Stimulated activated CD8-positive, alpha-beta memory T cell treated with anti-CD3 and anti-CD28 coated beads, Interleukin-4, amount 100 ng/mL, for 1 hour (primary cell): ENCODE measurements at places on chromosomes 11 and 22.

DNA sequence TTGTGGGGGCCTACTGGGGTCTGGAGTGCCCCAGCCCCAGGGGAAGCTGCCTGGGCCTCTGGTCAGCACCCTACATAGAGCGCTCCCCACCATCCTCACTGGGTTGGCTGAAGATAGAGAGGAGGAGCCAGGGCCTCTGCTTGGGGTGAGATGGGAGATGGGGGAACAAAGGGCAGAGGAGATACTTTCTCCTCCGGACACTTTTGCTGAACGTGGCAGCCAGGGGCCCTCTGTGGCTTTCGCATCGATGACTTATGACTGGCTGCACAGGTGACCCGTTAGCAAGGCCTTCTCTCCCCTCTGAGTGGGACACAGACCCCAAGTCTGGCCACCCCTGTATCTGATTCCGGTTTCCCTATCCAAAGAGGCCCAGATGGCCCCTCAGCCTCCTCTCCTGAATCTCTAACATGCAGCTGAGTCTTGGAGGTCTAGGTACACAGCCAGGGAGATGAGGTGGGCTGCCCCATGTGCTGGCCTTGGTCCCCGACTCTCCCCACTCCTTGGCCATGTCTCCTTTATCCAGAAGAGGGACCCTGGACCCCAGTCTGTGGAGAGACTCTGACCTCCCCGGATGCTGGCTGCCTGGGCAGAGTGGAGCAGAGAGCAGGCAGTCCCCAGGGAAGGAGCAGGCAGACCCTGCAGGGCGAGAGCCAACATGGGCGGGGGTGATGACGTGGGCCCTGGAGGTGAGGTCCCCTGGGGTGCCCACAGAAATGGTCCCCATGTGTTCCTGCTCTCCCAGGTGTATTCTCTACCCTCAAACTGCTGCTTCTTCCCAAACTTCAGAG, 59.3 kb upstream of the NECTIN1 start:
- DNase-seq, result no peak

DNA sequence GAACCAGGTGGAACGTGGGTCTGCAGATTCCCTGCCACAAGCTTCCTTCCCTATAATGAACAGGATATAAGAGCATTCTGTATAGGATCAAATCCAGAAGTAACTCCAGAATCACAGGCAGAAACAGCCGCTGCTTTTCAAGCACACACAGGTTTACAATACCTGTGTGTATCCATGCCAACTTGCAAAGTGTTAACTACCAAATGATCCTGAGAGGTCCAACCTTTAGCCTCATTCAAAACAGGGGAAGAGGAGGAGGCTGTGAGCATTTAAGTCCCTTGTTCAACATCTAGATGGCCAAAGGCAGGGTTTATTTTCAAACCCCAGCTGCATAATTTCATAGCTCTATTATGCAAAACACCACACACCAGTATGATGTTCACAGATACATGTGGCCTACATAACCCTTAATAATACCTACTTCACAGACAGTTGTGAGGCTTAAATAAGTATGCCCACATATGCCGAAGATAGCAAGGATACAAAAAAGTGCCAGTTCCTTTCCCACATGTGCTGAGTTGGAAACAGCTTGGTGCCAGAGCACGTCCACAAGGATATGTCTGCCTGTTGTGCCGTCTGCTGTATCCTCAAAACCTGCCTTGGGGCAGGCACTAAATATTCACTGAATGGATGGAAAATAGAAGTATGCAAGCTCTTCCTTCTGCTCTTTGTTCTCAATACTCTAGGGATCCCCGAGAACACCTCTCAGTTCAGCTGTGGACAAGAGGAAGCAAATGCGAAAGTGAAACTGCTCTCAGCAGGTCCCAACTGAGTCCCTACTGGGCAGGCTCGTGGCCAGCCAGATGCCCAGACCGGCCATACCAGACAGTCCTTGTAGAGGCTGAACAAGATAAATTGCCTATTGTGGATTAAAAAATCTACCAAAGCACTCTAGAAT, 66.8 kb downstream of the LARGE1 start:
- no peak for DNase-seq

DNA sequence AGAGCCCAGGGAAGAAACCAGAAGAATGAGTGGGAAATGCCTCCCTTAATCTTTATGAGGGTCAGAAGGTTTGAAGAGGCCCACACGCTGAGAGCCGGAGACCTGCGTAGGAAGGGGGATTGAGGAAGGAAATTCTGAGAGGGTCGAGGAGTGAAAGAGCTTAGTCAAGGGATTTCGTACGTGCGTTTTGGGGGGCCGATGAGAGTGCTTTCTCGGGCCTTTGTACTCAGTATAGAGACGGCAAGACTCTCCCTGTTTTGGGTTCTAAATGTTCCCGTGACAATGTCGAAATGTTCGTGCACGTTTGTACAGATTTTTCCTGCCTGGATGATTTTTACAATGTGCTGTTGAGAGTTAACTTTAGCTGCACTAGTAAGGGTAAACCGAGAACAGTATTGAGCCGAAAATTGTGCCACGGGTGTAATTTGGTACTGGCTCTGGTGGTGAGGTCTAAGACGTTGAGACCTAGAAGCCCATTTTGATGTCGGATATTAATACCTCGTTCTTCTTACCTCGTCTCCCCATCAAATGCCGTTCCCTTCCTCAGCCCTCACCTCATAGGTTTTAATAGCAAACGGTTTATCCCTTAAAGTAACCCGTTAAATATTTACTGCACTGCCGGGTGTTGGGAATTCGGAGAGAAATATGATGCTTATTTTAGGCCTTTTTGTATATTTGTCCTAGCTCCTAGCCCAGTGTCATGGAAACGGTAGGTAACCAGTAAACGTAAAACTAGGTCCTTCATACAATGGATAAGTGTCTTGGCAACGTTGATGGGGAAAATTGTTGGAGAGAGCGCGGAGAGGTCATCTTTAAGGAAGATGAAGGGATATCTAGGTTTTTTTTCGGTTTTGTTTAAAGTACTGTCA, 734 bp downstream of the C11orf58 start:
- DNase-seq, result no peak

GRCh38 chr11:42337786-42338455, 878.5 kb upstream of the LRRC4C start:
- DNase-seq, result no peak

GRCh38 chr11:73810637-73811036, 23.0 kb downstream of the MRPL48 start:
- no peak for DNase-seq

GRCh38 chr11:68825571-68825970, 16.1 kb downstream of the CPT1A start:
- DNase-seq, result peak; percentile 49

GRCh38 chr11:130071211-130071712, 1.6 kb downstream of the APLP2 start:
- no peak for DNase-seq

DNA sequence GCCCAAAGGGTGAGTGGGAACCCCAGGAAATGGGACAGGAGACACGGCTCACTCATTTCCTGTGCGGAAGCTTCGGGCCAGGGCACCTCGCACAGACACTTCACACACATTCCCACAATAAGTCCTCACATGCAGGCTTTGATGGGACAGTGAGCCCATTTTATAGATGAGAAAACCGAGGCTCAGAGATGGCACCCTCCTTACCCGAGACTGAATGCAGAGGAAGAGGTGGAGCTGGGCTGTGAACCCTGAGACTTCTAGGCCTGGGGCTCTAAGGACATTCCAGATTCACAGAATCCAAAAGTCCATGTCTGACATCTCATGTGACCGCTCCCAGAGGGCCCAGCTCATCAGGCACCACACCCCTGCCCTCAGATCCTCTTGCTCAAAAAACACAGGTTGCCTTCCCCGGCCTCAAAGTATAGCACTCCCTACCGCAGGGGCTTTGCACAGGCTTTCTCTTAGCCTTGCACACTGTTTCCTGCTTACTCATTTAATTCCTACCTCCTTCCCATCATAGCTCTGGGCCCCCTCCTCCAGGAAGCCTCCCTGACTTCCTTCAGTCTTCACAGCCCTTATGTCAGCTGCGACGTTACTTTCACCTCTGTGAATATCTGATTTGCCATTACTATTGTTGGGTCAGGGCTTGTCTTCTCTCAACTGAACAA, 57.1 kb upstream of the TCF20 start:
- no peak for DNase-seq

DNA sequence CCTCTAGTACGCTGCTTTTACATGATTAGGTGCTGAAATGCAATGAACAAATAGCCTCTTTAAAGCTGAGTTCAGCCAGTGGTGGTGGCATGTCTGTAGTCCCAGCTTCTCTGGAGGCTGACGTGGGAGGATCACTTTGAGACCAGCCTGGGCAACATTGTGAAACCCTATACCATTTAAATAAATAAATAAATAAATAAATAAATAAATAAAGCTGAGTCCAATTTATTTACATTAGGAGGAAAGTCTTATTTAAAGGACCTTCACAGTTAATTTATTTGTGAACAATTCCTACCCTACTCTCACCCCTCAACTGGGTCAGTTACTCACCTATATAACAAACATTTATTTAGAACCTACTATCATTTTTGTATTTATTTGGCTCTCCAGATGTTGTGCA, 4.8 kb upstream of the CHRDL2 start:
- no peak for DNase-seq

GRCh38 chr11:5036669-5037068, 9.7 kb upstream of the OR52J3 start:
- no peak for DNase-seq

DNA sequence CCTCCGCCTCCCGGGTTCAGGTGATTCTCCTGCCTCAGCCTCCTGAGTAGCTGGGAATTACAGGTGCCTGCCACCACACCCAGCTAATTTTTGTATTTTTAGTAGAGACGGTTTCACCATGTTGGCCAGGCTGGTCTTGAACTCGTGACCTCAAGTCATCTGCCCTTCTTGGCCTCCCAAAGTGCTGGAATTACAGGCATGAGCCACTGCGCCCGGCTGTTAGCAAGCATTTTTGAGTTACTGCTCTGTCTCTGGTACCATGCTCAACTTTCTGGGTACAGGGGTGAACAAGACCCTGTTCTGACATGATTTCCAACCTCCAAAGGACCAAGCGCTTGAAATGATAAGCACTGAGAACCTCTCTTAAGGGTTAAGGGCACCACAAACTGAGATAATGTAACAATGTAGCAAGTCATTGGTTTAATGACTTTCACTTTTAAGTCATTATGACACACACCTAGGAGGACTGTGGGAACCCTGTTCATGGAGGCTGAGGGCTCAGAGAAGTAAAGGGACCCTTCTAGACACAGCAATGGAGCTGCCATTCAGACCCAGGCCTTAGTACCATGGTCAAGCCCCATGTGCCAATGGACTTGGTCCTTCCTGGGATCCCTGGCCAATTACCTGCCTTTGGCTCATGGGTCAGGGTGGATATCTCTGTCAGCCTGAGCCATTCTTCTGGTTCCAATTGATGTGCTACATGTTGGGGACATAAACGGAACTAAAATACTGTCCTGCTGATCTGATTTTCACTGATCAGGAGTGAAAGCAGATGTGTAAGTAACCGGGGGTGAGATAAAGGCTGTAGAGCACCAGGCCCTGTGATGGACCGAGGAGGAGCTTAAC, 11.6 kb downstream of the SLC3A2 start:
- no peak for DNase-seq

GRCh38 chr22:49453771-49454170, 373.9 kb downstream of the BRD1 start:
- no peak for DNase-seq

DNA sequence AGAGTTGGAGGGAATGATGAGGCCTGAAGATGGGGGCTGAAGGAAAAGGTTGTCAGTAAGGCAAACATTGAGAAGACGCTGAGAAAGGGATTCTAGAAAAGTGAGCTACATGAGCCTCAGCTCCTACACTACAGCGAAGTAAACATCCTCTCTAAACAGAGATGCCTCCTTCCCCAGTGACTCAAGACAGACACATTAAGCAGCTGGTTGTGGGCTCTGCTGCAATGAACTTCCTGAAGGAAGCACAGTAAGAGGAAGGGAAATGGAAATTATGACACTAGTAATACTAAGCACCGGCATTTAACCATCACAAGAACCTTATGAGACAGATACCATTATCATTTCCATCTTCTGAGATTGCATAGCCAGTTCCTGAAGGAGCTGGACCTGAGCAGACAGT, 190.5 kb downstream of the C11orf87 start:
- no peak for DNase-seq

- DNase-seq, result no peak
Measured at GRCh38 chr11:134333312-134333711, 1.5 kb downstream of the GLB1L2 start.

DNA sequence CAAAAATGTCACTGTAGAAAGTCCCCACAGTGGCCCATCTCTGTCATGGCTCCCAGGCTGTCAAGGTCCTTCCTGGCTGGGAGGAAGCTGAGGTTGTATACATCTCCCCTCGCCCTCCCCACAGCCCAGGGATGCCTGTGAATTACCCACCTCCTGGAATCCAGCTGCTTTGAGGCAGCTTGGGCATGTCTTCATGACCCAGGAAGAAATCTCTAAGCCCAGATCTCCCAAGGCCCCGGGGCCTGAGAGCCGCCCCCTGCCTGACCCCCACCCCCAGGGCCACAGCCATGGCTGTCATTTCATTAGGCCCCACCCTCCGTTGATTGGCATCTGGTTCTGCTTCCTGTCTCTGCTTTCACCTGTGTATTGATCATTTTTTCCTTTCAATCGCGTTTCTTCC, 207.5 kb downstream of the TBC1D22A start:
- DNase-seq, result no peak

DNA sequence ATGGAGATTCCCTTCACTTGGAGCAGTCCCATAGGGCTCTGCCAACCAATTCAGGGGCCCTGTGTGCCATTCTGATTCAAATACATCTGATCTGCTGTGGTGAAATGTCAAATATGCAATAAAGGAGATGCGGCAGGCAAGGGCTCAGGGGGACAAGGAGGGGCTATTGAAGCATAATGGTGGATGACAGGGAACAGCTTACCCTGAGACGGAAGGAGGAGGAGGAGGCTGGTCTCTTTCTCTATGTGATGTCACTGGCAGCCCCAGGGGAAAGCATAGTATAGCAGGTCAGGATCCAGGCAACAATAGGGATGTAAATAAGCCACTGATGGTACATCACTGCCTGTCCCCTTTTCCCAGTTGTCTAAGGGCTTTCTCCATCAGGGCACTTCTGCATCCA, 350.9 kb upstream of the SYN3 start:
- DNase-seq, result no peak

DNA sequence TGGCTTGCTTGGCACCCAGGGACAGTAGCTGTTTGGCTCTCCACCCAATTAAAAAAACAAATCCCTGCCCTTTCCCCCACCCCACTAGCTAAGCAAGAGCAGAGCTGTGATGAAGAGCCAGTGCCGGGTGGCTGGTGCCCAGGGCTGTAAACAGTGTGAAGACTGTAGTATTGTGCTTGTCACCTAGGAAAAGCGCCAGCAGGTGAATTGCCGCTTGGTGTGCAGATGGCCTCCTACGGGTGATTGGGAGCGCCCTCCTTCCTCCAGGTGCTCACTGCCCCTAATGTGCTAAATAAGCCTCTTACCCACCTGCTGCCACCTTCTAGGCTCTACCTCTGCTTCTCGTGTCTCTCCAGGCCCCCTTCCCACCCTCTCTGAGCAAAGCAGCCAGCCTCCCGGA, 18.4 kb upstream of the RAPSN start:
- DNase-seq, result no peak

DNA sequence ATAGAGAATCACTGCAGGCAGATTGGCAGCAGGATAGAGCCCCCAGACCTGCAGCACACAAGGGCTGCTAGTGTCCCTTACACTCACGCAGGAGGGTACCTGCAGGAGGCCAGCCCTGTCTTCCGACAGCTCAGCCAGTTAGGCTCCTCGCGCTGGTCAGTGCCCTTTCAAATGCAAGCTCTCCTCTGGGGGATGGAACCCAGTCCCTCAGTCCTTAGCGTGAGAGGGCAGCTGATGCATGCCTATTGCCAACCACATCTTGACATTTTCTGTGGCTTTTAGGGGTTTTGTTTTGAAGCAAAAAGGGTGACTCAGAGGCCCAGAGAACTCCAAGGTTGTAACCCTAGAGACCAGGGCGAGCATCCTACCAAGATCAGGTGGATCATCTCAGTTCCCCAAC, 40.0 kb downstream of the WNT11 start:
- DNase-seq, result no peak
